Vagina (tissue), 2 donors: ENCODE measurements at places on chromosomes 12 and 14.
A peak's percentile ranks its signal among the peaks of the same experiment; 100 is the strongest.

- DNase-seq, result no peak
Measured at GRCh38 chr12:45203767-45204166, 12.1 kb upstream of the ANO6 start.

DNA sequence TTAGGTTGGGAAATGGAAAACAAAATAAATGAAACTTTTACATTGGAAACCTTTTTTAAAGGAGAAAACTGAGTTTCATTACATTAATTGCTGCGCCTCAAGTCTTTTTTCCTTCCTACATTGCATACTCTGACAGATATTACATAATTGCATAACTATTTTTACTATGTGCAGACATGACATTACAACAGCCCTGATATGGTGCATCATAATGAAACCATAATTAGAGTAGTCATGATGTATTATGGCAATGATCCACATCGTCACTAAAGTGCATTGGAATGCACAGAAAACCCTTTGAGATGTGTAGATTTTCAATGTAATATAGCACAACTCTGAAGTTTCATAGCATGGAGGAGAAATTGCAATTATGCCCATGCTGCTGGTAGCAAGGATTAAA is 217.8 kb upstream of the NPAS3 start:
- no peak for DNase-seq

DNA sequence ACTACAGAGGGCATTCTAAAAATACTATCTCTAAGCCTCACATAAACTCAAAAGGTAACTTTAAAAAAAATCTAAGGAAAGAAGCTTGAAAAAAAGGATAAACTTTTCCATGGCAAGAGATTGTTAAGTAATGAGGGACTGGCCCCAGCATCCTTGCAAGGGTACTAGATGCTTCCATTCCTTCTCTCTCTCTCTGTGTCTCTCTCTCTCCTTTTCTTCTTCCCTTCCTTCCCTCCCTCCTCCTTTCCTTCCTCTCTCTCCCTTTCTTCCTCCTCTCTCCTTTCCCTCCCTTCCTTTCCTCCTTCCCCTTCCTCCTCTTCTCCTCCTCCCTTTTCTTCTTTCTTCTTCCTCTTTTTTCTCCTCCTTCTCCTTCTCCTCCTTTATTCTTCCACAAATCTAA is 23.8 kb downstream of the CNTN1 start:
- DNase-seq, result no peak

DNA sequence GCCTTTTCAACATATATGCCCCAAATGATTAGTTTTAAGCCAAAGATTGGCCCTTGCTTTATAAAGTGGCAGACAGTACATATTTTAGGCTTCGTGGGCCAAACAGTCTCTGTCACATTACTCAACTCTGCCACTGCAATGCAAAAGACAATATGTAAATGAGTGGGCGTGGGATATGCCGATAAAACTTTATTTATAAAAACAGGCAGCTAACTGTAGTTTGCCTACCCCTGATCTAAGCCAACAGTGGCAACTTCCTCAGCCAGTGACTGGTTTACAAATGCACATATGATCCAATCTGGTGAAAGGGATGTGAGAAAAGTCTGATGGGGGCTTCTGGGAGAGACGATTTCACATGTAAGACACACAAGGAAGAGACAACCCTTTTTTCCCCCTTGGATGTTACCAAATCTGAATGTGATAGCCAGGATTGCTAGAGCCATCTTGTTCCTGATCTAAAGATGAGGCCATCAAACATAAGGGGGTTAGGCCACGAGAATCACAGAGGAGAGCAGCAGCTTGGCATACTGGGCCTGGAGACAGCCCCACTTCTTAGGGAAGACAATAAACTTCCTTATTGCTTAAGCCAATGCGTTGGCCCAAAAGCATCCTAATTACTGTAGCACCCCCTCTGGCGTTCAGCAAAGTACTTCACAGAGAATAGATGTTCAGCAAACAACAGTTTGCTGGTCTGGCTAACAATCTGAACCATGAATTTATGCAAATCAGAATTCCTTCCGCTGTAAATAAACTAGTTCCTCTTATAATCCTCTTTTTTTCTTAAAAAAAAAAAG is 75.2 kb upstream of the TMCC3 start:
- peak; percentile 70 for DNase-seq

DNA sequence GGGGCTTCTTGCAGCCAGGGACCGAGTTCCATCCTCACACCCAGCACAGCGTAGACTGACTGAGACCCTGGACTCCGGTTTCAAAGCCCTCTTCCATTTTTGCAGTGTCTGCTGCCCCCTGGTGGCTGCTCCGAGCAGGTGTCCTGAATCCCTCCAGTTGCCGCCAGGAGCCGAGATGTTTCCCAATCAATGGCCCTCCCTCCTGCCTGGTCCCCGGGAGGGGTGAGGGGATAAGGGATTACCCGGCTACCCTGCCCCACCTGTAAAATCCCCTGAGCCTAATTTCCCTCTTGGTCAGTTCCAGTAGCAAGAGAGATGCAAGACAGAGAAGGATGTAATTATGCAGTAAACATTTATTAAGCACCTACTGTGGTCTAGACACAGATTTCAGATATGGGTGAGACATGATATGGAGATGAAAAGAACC is 55.0 kb downstream of the PHETA1 start:
- DNase-seq, result no peak

- DNase-seq, result no peak
Measured at GRCh38 chr12:2298556-2299200, 245.9 kb downstream of the CACNA1C start.

GRCh38 chr12:65313719-65314317 is 35.3 kb downstream of the MSRB3 start:
- DNase-seq, result no peak

DNA sequence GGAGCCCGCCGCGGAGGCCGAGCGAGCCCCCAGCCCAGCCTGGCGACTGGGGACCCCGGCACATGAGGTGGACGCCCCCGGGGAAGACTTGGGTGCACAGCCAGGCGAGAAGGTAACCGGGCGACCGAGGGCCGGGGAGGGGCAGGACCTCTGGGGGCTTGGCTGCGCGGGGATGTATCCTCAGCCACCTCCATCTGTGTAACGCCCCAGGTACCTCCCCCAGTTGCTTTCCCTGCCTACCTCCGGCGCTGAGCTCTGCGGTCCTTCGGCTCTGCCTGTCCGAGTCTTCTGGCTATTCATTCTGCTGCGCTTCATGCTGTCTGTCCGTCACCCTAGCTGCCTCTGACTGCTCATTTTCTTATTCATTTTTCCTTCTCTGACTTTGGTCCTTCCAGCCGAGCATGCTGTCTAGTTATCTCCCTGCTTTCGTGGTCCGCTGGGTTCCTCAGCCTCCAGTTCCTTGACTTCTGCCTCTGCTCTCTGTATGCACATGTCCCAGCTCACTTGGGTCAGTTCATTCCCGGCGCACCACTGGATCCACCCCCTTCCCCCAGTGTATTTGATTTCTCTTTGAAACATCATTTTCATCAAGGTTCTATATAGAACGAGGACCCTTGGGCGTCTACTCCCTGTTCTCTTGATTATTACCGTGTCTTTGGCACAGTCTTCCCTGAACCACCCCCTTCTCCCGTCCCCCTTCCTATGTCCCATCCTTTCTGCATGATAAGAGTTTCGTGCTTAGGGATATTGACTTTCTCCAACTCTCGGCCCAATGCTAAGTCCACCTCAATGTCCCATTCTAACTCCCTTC is 612 bp downstream of the PHC1 start:
- DNase-seq, result peak; percentile 87

DNA sequence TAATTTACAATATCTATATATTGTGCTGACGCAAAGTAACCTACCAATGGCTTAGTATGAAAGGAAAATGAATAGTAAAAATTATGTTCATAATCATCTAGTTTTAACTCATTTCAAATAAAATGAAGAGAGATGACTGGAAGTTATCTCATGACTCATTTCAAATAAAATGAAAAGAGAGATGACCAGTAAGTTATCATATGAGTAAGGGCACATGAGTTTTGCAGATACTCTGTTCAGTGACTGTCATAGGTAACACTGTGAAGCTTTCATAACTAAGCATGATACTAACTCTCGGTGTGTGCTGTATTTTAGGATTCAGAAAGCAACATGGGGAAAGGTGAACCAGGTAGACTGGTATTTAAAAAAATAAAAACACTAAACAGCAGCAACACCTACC is 364.5 kb upstream of the DIO2 start:
- DNase-seq, result no peak

DNA sequence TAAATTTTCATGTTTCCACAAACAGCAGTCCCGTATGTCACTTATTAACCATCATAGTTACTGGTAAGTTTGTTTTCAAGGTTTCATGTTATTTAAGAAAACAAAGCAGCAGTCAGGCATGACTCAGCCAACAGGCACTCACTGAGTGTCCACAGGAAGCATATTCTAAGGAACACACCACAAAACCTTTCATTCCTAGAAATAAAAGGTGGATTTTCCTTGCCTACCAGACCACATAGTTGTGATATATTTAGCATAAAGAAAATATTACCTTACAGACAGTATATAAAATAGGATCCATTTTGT is 143.3 kb upstream of the AVPR1A start:
- DNase-seq, result no peak

GRCh38 chr14:104732931-104733681 is 9.1 kb downstream of the ADSS1 start:
- DNase-seq, result no peak

DNA sequence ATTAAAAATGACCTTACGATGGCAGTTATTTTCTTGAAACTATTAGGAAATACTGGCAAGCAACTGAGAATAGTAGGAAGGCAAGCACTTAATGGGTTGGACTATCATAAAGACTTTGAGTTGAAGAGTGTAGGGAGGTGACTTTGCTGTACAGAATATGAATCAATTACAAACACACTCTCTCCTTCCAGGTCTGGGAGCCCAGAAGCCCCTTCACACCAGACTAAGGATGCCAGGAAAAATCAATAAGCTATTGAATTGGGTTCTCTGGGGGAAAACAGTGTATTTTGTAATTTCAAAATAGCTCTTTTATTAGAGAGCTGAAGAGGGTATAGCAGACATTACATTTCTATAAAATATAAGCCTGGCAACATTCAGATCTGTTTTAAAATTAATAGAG is 736.4 kb downstream of the NOVA1 start:
- no peak for DNase-seq

- DNase-seq, result no peak
Measured at GRCh38 chr12:1080520-1081223, 89.6 kb downstream of the ERC1 start.

GRCh38 chr12:89831310-89832095 is 122.9 kb upstream of the ATP2B1 start:
- no peak for DNase-seq

- DNase-seq, result no peak
Measured at GRCh38 chr14:39682582-39682981, 250.3 kb upstream of the FBXO33 start.

- no peak for DNase-seq
Measured at GRCh38 chr12:91241756-91242155, 59.1 kb upstream of the DCN start.

DNA sequence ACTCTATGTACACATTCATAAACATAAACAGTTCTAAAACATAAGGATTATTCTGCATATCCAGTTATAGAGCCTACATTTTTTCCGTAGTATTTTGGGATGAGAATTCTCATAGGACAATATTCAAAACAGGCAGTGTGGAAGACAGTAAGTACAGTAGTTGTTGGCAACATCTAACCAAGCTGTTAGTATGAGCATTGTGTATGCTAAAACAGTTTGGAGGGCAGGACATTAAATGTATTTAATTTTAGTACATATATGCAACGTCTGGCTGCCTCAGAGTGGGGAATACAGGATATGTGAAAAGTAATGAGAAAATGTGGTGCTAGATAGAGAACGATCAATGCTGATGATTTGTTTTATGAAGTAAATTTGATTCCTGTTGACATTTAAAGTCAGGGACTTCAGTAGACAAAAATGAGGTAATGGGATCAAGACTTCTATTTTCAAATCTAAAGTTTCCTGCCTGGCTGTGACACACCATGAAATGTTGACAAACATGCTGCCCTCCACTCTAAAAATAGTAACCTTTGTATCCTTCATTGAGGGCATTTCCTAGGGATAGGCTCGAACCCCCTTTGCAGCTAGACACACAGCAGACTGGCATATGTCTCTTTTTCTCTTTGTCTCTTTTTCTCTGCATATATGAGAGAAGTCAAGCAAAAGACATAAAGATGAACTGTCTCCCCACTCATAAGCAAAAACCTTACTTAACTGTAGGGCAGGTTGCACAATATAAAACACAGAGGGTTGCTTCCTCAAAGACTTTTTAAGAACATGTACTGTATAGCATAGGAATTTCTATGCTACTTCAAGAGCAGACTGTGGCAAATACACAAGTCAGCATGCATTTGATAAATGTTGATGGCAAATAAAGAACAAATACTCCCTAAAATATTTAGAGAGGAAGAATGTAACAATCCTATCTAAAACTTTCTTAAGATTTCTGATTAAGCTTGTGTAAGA is 75.5 kb upstream of the GTF2A1 start:
- DNase-seq, result no peak

DNA sequence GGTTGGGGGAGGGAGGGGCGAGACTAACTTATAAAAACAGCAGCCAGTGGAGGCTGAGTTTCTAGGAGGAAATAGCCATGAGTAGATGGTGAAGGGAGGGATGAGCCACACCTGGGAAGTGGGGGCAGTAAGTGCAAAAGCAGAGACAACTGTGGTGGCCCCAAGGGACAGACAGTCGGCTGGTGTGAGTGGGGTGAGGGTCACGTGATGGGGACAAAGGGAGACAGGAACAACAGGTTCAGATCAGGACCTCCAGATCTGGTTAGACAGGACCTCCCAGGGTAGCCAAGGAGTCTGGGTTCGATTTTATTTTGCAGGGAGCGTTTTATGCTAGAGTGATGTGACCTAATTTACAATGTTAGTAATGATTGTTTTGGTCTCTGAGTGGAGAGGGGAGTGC is 8.6 kb downstream of the RPH3A start:
- DNase-seq, result no peak

- no peak for DNase-seq
Measured at GRCh38 chr12:89762498-89763170, 54.0 kb upstream of the ATP2B1 start.

DNA sequence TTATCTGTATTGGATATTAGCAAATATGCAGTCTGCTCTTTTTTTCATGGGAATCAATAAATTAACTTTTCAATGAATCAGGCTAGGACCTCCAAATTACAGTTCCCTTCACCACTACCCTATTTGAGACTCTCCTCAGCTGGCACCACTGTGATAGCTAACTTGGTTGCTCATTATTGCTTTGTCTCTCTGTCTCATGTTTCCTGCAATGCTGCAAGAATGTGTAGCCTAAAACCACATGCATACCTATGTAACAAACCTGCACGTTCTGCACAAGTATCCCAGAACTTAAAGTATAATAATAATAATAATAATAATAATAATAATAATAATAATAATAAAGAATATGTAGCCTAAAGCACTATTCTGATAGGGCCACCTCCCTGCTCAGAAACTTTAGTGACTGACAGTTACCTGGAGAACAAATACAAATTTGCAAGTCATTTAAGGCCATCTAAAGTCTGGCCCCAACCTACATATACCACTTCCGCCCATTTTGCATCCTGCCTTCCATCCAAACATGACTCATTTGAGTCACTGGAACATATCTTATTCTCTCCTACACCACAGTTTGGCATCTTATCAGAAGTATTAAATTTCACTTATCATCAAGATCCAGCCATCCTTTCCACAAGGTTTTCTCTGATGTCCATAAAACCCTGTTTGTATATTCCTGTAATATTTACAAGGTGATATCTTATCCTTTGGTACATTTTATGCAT is 215.1 kb downstream of the LRRK2 start:
- no peak for DNase-seq
